ENCODE measurements at places on chromosomes 6 and 20.

DNA sequence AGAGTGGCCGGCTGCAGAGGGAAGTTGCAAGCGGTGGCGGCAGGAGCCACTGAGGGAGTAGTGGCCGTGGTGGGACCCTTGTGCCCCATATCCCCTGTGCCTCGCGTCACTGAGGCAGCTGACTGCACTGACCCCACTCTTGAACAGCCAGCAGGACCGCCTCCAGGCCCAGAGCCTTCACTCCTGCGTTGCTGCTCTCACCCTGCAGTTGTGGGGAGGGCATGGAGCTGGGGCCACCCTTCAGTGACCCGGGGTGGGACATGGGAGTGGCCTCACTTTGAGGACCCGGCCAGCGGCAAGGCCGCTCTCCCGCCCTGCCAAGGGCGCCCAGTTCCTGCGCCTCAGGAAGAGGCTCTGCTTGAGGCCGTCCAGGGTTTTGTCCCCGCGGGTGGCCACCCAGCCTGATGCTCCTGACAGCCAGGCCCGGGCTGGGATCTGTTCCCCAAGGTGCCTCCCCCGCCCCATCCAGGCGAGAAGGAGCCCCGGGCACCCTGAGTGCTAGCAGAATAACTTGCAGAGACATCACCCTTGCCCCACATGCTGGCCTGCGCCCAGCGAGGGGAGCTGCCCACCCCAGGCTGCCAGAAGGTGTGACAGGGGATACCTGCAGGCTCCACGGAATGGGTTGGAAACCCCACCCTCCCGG, 44.4 kb downstream of the HLA-DRA start:
- DNase-seq, result no peak

- DNase-seq, result no peak
These were observed 1.5 kb upstream of the FAM83D start for GRCh38 chr20:38924718-38925117.

DNA sequence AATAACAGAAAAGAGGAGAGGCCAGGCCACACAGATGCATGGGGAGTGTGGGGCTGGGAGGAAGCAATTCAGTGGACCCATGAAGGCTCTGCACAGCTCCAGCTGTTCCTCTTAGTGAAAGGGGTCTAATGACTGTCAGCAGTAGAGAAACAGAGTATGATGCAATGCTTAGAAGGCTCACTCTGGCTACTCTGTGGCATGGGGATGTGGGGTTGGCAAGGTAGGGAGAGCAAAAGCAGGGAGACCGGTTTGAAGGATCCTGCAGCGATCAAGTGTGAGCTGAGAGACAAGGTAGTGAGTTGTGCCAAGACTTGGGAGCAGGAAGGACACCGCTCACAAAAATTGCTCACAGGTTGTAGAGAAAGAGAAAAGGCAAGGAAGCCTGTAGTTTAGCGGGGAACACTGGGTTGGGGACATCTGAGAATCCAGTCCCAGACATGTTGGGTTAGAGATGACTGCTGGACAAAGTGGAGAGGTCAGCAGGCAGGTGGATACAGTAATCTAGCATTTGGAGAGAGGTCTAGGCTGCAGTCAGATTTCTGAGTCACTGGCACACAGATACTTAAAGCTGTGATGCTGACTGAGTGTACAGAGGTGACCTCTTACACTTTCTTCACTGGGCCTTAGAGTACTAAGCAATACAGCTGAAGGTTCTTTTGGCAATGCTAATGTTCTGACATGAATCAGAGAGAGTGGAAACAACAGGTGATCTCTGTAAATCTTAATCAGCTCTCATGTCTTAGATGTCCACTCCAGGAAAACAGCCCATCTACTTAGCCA, 27.1 kb downstream of the NAPB start:
- no peak for DNase-seq

DNA sequence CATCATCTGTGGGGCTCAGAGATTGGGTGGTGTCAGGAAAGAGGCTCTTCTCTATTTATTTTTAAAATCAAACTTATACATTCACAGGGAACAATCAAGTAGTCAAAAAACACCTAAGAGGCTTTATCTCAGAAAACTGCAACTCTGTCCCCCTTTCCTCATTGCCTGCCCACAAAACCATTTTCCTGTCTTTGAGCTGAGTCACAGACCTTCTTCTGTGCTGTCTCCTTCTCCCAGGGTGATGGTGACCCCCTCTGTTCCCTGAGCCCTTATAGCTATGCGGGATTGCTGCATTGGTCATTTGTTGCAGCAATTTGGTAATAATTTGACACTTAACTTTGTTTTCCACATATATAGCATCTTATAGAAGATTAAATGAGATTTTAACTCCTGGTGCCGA, 195.2 kb upstream of the PROKR2 start:
- DNase-seq, result peak; percentile 25

DNA sequence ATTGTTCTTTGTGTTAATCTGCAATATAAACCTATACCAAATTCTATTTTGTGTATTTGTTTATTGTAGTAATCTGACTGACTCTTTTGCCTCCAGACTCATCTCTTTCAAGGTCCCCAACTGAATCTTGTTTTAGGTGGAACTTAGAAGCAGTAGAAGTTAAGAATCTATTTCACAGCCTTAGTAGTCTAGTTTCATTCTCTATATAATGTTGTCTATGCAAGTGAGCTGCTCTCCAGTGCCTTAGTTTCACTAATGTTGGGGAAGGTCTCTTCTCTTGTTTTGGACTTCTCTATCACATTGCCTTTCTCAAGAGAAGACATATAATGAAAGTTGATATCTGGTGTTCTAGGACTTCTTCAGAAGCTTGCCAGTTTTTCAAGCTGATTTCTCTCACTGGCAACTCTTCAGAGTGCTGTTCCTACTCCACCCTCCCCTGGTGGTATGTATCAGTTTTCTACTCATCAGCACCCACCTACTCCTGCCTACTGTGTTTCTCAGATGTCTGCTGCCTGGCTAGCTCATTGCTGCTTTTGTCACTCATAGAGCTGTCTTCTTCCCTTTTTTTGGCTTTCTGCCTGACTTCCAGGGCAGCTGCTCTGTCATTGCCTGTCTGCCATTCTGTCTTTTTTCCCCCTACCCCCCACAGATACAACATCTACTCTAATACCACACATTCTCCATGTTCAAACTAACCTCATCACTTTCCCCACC, 82.1 kb downstream of the PTPRA start:
- DNase-seq, result no peak

GRCh38 chr20:23449421-23449820, 3.3 kb downstream of the CST11 start:
- no peak for DNase-seq

DNA sequence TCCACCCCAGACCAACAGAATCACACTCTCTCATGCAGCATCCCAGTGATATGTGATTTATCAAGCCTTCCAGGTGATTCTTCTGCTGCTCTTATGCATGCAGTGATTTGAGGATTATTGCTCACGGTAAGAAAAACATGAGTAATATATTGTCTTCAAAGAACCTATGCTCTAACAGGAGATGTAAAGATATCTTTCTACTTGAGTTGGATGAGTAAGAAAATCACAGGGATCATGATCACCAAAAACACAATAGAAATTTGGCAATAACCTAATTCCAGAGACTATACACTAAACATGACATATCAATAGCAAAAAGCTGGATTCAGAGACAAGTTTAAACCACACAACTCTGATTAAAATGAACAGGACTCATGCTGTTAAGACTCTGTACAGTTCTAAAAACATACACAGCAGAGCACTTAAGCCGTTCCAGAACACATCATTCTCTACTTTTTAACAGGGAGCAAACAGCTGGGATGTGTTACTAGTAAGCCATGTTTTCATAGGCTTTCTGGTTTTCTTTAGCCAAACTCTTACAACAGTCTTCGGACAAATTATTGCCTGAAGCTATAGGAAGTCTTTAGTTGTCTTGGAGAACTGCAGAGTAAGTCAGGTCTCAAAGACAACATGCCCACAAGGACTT, 568.6 kb downstream of the HAO1 start:
- DNase-seq, result no peak

- no peak for DNase-seq
These were observed 313.4 kb upstream of the MOCS1 start for GRCh38 chr6:40247516-40248115.

- no peak for DNase-seq
These were observed 92.0 kb upstream of the PAX1 start for GRCh38 chr20:21613512-21613911.

- DNase-seq, result peak; percentile 44
These were observed 199.4 kb upstream of the ZNF184 start for GRCh38 chr6:27672113-27672799.

- no peak for DNase-seq
These were observed 8.5 kb downstream of the TNFAIP3 start for GRCh38 chr6:137875606-137876005.

DNA sequence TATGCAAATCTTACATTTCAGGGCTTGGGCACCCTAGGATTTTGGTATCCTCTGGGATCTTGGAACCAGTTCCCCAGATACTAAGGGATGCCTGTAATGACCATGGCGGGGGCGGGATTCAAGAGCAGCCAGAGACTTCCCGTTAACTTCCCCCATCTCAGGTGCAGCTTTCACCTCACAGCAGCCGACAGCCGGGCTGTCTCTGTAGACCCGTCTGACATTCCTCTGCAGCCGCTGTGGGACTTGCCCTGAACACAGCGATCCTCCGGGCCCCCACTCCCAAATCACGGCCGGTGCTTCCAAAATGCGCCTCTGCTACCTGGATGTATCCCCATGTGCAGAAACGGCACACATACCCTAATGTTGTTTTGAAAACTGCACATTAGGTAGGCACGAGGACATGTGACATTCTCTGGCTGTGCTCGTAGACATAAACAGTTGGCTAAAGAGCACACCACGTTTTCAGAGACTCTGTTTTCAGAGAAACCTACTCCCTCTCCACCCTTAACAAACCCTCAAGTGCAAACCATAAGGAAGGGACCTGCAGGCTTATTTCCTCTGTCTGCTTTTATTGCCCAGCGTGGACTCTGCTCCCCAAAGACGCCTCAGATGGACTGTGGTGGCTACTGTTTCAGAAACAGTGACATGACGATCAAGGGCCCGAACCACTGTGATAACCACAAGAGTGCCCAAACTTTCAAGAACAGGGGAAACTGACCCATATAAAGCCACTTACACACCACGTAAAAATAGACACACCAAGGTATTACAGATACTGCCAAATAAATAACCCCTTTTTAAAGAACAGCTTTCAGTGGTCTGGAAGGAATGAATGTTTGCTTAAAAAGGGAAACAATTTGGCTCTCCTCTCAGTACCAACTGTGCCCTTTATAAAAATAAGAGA, 72.9 kb upstream of the FOXC1 start:
- no peak for DNase-seq

- DNase-seq, result no peak
These were observed 32.7 kb upstream of the MCM3 start for GRCh38 chr6:52317211-52317610.

DNA sequence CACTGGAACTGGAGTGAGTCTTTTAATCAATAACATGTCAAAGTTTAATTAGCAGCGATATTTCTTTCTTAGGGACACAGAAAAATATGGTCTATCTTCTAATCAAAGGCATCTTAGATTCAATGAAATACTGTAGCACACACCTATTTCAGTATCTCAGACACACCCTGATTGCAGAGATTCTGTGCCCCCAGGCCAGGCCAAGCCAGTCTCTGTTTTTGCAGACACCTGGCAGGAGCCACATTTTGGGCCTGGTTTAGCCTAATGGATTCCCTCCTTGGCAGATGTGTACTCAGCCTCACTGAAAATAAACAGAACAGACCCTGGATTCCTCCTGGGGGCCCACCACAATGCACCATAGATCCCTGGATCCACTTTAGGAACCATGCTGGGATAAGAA, 74.8 kb downstream of the LRFN2 start:
- no peak for DNase-seq

GRCh38 chr20:33309631-33310030, 26.6 kb downstream of the BPIFB1 start:
- DNase-seq, result no peak

DNA sequence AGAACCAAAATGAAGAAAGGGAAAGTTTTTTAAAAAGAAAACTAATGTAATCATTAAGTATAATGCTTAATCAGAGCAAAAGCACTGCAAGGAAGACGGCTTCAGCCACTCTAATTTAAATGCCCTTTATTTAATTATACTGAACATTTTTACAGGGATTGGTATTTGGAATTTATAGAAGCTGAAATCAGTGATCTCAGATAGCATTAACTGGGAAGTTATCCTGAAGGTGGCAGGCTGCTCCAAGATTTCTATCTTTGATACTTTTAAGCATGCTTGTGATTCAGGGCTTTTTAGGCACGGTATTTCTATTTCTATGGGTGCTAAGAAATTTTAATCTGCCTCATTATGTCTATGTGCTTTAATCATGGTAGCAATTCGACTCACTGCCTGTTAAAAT, 1.3 kb upstream of the NDUFAF4 start:
- DNase-seq, result peak; percentile 8

GRCh38 chr6:140844167-140844566, 1288.6 kb upstream of the GJE1 start:
- DNase-seq, result no peak

DNA sequence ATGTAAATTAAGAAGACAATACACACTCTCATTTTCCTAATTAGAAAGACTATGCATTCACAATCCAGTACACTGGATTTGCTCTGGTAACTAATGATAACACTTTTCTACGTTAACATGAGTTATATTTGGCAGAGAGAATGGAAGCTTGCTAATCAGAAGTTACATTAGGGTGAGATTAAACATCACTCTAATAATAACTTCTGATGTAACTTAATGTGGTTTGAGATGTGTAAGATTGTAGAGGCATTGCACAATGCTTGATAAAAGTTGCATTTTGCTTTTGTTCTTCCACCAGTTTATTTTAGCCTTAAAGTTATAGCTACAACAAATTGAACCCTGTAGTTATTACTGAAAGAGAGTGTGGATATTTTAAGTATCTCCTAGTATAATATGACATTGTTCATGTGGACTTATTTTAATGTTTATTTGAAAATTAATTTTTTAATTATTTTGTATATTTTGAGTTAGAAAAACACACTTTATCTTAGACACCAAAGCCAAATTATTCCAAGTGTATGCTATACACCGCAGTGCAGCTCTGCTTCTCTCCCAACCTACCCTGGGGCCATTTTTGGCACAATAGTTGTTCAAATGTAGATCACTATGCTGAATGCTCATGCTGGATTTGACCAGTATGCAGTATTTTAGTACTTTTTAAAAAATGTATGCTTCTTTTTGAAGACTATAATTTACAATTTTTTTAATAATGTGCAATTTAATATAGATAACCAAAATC, 143.2 kb downstream of the SLC16A10 start:
- no peak for DNase-seq

DNA sequence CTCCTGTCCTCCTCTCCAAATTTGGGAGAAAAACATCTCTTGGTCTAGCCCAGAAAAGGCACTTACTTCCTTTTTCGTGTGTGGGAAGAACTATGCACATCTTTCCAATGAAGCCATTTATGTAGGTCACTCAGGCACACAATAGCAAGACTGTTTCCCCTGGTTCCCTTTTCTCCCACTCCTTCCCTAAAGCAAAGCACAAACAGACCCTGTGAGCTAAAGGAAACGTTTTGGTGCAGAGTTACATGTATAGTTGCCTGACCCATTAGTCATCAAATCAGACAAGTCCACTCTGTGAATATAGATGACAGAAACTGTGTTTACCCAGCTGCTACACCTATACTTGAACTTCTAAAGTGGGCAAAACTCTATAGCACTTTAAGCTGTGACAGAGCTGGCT, 474.6 kb downstream of the COL12A1 start:
- DNase-seq, result no peak
